Activated effector memory CD4-positive, alpha-beta T cell treated with Interleukin-2 at 50 U/mL for 16 hours (primary cell): ENCODE measurements at places on chromosomes 1 and 21.

DNA sequence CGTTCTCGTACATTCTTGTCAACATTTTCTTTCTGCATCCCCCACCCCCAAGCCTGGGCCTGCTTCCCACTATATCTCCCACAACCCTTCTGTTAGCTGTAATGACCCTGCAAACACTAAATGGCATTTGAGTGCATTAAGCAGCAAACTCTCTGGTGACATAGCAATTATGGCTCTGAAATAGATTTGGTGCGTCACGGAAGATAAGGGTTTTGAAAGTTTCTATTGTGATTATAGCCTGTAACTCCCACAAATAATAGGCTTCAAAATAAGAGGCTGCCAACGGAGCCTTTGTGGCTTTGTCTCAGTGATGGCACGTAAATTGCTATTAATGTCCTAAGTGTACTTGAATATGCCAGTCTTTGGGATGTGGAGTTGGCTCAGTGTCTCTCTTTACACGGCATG lies 277.6 kb downstream of the PBX1 start:
- no peak for DNase-seq

DNA sequence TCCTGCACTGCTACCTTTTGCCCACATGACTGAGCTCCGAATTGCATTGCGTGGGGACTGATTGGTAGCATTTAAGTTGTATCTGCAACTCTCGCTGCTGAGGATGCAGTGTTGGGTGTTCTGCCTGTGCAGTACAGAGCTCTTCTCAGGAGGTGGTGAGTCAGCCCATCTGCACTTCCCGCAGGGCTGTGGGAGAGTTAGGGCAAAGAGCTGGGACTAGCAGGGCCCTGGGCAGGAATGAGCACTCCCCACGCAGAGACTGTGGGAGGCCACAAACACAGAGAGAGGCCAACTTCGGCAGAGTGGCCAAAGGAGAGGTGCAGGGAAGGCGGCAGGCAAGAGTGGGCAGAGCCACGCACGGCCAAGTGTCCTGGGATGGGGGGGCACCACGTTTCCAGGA lies 244.7 kb downstream of the SIPA1L2 start:
- no peak for DNase-seq

DNA sequence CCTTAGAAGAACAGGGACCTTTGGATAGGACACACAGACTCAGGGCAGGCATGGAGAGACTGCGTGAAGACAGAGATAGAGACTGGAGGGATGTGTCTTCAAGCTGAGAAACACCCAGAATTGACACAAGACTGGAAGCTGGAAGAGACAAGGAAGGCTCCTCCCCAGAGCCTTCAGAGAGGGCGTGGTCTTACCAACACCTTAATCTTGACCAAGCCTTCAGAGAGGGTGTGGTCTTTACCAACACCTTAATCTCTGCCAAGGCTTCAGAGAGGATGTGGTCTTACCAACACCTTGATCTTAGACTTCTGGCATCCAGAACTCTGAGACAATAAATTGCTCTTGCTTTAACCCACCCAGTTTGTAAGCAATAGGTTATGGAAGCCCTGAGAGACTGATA lies 481.4 kb upstream of the VAMP3 start:
- no peak for DNase-seq

GRCh38 chr1:228463559-228464455 lies 23.4 kb upstream of the RNF187 start:
- peak; percentile 42 for DNase-seq

GRCh38 chr1:198611219-198611618 lies 27.6 kb upstream of the PTPRC start:
- DNase-seq: no peak

- no peak for DNase-seq
These were observed 145.5 kb downstream of the ETS2 start for GRCh38 chr21:38951095-38951730.

GRCh38 chr21:23936224-23936623 lies 1671.1 kb downstream of the MRPL39 start:
- DNase-seq: no peak

DNA sequence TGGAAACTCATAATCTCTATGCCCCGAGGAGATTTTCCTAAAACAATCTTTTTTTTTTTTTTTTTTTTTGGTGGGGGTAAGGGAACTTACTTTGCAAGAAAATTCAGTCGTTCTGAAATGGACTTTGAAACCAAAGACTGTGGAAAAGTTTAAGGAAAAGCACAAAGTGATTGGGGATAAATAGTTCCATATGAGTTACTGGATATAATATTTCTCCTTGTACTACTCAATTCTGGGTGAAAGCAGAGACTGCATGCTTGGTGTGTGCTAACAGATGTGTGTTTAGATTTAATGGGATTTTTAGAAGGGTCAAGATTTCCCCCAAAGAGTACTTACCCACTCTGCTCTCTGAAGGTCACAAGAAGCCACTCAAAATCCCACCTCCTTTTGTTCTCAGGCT lies 204.9 kb upstream of the USP24 start:
- no peak for DNase-seq

GRCh38 chr1:193519922-193520321 lies 333.5 kb upstream of the B3GALT2 start:
- no peak for DNase-seq

GRCh38 chr1:76294482-76295194 lies 220.1 kb downstream of the ST6GALNAC3 start:
- no peak for DNase-seq

DNA sequence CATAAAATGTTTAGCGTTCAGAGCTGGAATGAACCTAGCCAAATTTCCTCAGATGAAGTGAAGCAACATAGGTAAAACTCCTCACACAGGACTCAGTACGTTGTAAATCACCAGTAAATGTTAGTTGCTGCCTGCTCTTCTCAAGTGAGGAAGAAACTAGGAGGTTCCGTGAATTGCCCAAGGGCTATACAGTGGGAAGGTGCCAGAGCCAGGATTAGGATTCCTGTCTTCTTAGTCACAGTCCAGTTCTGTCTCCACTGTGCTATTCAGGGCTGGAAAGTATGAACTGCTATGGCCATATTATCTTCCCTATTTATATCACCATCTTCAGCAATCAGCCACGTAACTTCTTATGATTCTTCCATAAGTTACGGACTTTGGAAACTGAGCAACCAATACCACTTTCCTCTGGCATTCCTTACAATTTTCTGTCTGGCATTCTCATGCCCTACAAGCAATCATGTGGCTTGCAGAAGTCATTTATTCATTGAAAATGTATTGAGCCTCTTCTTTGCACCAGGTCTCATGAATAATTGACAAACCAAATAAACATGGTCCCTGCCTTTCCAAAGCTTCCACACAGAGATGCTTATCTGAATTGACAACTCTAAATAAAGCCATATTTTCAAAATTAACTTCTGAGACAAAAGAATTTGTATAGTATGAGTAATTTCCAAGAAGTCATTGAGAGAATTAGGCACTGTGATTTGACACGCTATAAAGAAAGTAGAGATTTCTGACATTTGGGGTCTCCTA lies 271.6 kb upstream of the SGIP1 start:
- DNase-seq: no peak

GRCh38 chr1:53519421-53519820 lies 60.2 kb downstream of the DMRTB1 start:
- no peak for DNase-seq

GRCh38 chr21:35201288-35201687 lies 152.2 kb upstream of the RUNX1 start:
- no peak for DNase-seq

DNA sequence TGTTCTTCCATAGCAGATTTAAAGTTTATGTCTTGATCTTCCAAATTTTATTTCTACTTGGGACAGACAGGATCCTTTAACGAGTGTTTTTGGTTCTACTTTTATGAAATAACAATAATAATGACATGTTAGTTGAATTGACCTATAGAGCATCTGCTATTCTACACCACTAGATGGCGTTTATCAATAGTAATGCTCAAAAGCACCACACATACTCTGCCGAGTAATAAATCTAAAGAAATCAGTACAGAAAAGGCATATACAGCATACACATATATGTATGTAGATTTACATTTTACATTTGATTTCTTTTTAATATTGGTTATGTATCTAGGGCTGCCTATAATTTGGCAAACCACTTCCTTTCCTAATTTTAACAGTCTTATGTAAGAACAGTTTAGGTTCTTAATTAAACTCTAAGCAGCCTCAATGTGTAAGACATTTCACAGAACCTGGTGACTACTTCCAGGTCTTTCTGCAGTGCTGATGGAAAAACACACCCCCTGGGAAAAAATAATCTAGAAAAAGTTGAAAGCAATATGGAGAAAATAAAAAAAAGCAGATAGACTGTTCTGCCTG lies 5.9 kb upstream of the SIPA1L2 start:
- DNase-seq: no peak

DNA sequence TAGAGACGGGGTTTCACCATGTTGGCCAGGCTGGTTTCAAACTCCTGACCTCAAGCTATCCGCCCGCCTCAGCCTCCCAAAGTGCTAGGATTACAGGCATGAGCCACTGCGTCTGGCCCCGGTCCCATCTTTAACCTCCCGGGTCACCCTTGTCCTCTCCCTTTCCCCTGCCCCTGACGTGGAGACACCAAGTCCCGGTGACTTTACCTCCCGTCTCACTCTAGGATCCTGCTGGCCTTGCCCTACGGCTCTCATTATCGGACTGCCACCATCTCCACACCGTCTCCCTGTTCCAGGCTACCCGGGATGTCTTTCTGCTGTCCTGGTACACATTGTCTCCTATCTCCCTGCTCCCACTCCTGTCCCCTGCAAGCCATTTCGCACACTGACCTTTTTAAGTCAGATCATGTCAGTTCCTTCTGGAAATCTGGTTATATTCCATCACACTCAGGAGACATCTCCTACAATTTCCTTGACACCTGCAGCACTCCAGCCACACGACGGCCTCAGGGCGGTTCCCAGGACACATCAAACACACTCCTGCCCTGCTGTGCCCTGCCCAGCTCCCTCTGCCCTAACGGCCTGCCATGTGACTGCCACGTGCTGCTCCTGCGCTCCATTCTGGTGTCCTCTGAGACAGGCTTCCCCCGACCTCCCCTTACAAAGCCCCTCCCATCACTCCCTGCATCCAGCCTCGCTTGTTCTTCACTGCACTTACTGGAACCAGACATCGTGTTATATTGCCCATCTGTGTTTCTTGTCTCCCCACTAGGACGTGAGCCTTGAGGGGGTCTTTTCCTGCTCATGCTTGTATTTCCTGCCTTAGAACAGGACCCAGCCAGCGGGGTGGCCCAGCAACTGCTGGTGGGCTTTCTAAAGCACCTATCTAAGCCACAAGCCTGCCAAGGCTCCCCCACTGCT lies 32.7 kb downstream of the TTC39A start:
- no peak for DNase-seq

- no peak for DNase-seq
These were observed 11.9 kb downstream of the ALPL start for GRCh38 chr1:21520899-21521716.

DNA sequence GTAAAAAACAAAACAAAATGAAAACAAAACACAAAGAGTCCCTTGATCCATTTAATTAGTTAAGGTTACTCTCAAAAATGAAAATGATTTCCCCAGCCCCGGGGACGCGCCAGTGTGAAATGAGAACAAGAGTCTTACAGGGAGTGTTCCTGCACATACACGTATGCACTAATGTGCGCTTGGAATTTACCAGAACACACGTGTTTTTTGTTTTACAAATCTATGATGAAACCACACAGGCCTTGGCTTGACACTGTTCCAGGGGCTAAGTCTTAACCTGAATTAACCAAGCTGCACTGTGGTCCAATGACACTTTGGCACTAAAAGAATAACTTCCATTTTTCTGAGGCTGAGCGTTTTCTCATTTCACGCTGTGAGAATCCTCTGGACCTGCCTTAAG lies 63.7 kb downstream of the SLC45A1 start:
- no peak for DNase-seq

- DNase-seq: no peak
These were observed 1.4 kb downstream of the RCAN3 start for GRCh38 chr1:24503870-24504523.

GRCh38 chr1:185464777-185465176 lies 147.7 kb upstream of the IVNS1ABP start:
- no peak for DNase-seq

GRCh38 chr1:8398677-8399076 lies 80.8 kb downstream of the SLC45A1 start:
- no peak for DNase-seq

GRCh38 chr1:231185391-231185790 lies 23.5 kb downstream of the TRIM67 start:
- DNase-seq: no peak

- DNase-seq: no peak
These were observed 2.9 kb upstream of the OBSCN start for GRCh38 chr1:228204958-228205357.

DNA sequence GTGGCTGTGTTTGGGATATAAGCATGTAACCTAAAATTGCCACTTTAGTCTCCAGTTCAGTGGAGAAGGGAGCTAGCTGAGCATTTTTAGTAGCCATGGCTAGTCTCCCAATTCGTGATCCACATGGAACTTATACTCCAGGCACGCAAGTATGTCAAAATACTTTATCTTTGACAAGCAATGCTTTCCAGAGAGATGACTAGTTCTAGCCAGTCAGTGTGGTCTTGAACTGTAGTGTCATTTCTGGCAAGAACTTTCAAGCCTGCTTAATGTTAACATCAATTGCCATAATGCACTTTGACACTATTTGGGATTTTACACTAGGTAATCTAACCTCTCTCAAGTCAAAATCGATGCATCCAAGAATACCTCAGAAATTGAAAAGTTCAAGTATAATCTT lies 660.0 kb downstream of the PTPRC start:
- no peak for DNase-seq

- no peak for DNase-seq
These were observed 29.1 kb upstream of the ATP2B4 start for GRCh38 chr1:203597331-203598090.

- no peak for DNase-seq
These were observed 74.2 kb downstream of the PTPRC start for GRCh38 chr1:198713081-198713480.

DNA sequence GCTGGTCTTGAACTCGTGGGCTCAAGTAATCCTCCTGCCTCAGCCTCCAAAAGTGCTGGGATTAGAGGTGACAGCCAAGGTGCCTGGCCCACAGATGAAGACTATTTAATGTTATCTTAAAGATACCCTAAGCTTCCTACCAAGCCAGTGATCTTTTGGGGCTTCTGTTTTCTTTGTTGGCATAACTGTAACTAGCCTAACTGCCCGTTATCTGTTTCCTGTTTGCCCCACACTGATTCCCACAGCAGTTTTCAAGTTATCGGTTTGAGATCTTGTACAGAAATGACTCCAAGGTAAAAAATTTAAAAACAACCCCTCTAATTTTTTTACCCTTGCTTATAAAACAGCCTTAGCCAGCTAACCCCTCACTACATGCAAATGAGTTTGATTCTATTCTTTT lies 12.4 kb downstream of the SELL start:
- DNase-seq: no peak
